Activated naive CD8-positive, alpha-beta T cell treated with anti-CD3 and anti-CD28 coated beads for 36 hours (primary cell): ENCODE measurements at places on chromosomes 11 and 22. TPM values are rescaled to one million over a fixed set of nuclear protein-coding genes. Genes with fewer than 3 reads are reported as not detected.

The PLEKHA7 gene
- 5.1 TPM for total RNA-seq

GRCh38 chr11:11419747-11420146 lies 66.7 kb upstream of the CSNK2A3 start:
- no peak for DNase-seq

The PRAME gene
- not detected for total RNA-seq

The CCDC87 gene
- 0.16 TPM for total RNA-seq

The HBD gene
- not detected for total RNA-seq

The MAP6 gene
- not detected for total RNA-seq

The OR4C11 gene
- not detected for total RNA-seq

DNA sequence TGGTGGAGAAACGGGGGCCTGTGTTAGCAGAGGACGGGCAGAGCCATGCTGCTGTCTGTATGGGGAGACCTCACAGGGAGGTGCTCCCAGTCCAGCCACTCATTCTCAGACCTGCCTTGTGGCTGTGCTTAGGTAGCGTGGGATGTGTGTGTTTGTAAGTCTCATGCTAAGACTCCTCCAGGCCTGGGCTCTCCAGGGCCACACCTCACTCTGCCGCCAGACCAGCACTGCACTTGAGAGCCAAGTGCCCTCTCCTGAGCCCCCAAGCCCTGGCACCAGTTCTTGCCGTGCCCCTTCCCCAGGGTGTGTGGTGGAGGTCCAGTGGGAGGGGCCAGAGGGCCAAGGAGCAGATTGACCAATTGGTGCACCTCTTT lies 108.8 kb downstream of the BCR start:
- DNase-seq: no peak

DNA sequence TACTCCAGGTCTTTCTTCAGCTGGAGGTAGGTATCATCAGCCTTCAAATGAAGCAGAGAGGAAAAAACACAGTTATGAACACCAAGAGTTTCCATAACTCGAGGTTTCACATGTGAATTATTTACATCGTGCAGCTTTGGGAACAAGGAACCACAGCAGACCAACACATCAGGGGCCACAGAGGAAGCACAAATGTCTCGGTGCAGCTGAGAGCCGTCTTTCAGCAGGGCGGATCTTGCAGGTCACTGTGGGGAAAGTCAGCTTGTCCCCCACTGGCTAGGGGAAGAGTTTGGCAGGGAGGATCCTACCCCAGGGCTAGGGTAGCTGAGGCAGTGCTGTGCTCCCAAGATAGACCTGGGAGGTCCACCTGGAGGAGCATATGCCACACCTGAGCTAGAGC lies 74.7 kb downstream of the C11orf58 start:
- DNase-seq: no peak

The GRAMD1B gene
- total RNA-seq: 20.6 TPM

DNA sequence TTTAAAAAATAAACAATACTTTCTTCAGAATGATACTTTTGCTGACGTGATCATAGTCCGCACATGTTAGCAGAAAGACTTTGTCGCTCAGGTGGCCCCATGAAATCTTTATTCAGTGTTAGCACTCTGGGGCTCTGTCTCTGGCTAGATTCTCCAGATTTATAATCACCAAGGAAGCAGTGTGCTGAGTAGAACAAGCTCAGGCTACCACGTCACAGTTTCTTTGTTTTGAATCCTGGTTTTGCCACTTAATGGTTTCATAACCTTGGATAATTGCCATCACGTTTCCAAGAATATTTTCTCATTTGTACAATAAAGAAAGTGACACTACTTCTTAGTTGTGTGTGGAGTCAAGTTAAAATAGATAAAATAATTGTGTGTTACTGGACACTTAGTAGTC lies 3.9 kb upstream of the MUC15 start:
- DNase-seq: no peak

DNA sequence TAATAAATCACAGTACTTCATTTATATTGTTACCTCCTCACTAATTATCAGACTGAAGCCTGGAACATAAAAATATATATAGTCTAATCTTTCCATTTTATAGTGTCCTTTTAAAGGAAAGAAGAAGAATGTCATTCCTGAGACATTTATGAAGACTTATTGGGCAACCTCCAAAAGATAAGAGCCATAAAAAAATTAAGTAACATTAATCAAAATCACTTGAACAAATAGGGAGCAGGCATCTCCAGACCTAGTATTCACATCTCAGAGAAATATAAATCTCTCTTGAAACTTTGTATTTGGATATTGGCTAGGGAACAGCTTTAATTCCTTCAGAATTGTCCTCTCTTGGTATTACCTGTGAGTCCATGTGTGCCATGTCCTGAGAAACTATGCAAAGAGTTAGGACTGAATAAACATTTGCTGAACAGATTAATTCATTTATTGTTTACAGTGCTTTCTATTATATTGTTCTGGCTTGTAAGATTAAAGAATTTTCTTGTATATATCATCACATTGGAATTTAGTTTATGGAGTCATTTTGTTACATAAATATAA lies 530.5 kb upstream of the LRRC4C start:
- no peak for DNase-seq

GRCh38 chr22:33787645-33788456 lies 132.4 kb downstream of the LARGE1 start:
- DNase-seq: no peak

The OR6T1 gene
- total RNA-seq: not detected

- DNase-seq: no peak
Observed at GRCh38 chr11:109384873-109385272, 37.1 kb upstream of the C11orf87 start.

GRCh38 chr22:50260801-50261614 lies 475 bp downstream of the MAPK12 start:
- DNase-seq: peak; percentile 57

The MEN1 gene
- total RNA-seq: 35.8 TPM

GRCh38 chr11:34601085-34601444 lies 19.8 kb upstream of the EHF start:
- DNase-seq: no peak

GRCh38 chr22:19412478-19412877 lies 19.1 kb downstream of the HIRA start:
- no peak for DNase-seq

GRCh38 chr11:82902880-82903279 lies 1.3 kb downstream of the DDIAS start:
- no peak for DNase-seq

The ROBO4 gene
- not detected for total RNA-seq

- DNase-seq: no peak
Observed at GRCh38 chr22:49997251-49997599, 15.3 kb downstream of the IL17REL start.

The VSTM5 gene
- total RNA-seq: not detected

GRCh38 chr22:30390974-30391691 lies 3.9 kb upstream of the RNF215 start:
- peak; percentile 80 for DNase-seq

The ADAMTS8 gene
- not detected for total RNA-seq

DNA sequence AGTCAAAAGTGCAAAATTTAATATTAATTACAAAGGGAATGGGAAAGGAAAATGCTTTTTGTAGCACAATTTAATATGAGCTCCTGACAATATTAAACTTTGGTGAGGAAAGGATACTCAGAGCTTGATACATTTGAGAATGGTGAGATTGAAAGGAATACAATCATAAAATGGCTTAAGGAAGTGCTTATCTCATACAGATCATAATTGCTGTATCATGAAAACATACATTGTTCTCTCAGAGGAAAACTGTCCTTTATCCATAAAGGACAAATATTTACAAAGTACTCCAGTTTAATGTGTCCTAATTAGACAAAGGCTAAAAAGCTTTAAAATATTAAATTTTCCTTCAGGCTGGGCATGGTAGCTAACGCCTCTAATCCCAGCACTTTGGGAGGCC lies 260.4 kb downstream of the TMEM135 start:
- no peak for DNase-seq

- no peak for DNase-seq
Observed at GRCh38 chr22:42800451-42801251, 56.4 kb downstream of the ARFGAP3 start.

The API5 gene
- 193 TPM for total RNA-seq
